Stimulated activated CD8-positive, alpha-beta memory T cell treated with anti-CD3 and anti-CD28 coated beads, Interleukin-4, amount 100 ng/mL, for 1 hour (primary cell): ENCODE measurements at places on chromosomes 11 and 22.

- DNase-seq = no peak
Measured at GRCh38 chr22:37218771-37219411, 6.6 kb upstream of the SSTR3 start.

DNA sequence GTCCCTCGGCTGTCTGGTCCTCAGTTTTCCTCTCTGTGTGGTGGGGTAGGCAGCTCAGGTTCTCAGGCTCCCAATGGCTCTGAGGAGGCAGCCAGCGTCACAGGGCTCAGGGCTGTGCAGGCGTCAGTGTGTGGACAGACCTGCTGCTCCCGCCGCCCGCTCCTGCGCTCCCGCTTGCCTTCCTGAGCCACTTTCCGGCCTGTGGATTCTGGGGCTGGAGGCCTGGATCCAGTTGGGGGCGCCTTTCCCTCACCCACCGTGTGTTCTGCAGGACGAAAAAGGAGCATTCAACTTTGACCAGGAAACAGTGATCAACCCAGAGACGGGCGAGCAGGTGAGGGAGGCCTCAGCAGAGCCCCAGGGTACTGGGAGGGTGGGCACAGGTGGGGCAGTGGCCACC lies 14.7 kb downstream of the DPP3 start:
- DNase-seq = no peak

- no peak for DNase-seq
Measured at GRCh38 chr11:95028357-95028756, 3.3 kb downstream of the KDM4E start.

- no peak for DNase-seq
Measured at GRCh38 chr11:57273448-57274058, 36.5 kb upstream of the APLNR start.
